ENCODE measurements at places on chromosomes 13 and 19.
A peak's percentile ranks its signal among the peaks of the same experiment; 100 is the strongest.

DNA sequence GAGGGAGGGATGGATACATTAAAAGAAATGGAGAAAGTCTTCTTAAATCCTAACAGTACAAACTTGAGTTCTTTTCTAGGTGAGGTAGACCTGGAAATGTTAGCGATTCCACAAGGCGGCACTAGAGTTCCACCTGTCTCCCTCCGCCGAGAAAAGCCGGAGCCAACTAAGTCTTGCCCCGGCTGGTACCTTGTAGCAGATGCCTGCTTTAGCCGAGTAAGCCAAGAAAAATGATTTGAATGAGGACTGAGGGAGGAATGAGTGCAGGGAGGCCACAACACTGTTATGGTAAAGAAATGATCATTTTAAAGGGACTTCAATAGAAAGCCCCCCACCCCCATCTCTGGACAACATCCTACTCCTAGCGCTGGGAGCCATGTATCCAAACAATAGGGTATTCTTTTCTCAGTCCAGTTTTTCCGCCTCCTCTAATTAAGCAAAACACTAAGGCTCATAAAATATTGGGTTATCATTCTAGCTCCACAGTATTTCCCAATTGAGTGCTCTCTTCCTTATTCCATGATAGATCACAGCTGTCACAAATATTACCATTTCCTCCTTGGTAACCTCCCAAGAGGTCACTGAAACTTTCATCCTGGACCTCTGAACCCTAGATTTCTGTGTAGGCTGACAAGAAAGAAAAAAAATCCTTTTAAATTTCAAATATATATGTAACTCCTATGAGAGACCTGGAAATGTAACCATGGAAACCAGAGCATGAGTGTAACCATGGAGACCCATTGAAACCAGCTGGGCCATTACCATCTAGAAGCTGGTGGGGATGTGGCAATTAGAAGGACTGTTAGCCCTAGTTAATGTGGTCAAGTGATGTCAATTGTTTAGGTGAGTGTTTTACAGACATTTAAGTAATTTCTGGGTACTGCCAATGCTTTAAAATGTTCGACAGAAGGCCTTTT, 58.3 kb downstream of the GPALPP1 start:
- DNase-seq, result peak; percentile 76

DNA sequence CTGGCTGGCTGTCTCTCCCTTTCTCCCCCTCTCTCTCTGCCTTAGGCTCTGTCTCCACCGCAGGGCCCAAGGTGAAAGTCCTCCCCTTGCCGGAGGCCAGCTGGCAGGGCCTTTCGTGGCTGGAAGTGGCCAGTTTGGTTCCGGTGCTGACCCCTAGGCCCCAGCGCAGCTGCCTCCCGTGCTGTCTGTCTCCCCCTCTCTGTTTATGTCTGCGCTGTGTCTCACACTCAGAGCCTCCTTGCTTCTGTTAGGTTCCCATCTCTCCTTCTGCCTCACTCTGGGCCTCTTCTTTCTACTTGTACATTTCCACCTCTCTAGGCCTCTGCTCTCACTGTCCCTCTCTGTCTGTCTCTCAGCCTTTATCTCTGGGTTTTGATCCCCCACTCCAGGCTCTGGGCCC, 13.1 kb downstream of the CCDC97 start:
- no peak for DNase-seq

- no peak for DNase-seq
Measured at GRCh38 chr13:99806671-99807070, 164.9 kb downstream of the ZIC5 start.

DNA sequence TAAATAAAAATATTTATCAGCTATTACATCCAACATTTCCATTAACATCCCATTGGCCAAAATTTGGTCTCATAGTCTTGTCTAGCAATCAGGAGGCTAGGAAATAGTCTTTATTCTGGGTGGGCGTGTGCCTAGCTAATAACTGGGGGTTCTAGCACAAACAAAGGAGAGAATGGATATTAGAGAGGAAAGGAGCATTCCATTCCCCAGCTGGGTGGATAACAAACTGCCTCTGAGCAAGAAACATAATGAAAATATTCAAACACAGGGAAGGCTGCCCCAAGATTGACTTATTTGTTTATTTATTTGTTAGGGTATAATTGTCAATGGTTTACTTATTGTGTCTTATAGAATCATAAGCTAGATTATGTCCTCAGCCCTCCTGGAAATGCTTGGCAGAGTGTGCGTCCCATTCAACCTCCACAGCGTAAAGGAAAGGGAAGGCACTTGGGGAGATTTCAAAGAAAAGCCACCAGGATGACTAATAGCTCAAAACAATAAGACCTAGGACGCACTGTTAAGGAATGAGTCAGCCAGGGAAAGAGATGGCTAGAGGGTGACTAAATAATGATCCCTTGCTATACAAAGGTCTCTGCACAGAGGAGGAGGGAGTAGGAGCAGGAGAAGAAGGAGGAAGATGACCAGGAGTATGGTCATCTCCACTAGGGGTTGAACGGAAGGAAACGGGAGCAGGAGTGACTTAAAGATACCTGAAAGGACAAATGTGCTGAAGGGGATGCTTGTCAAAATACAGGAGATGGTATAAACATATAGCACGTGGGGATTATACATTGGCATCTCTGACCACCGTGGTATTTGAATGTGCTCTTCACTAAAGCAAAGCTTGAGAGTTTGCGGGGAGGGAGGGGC, 23.5 kb upstream of the USP12 start:
- DNase-seq, result no peak

DNA sequence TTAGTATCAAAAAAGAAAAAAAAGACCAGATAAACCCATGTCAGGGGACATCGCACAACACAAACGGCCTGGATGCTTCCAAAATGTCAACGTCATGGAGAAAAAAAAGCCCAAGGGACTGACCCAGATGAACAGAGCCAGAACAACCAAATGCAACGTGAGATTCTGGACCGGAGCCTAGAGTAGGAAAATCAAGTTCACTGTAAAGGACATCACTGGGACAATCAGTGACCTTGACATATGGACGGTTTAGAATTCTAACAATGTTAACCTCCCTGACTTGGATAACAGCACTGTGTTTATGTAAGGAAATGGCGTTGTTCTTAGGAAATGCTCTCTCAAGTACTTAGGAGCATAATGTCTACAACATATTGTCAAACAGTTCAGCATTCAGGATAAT, 15.1 kb upstream of the EMP3 start:
- no peak for DNase-seq

- DNase-seq, result no peak
Measured at GRCh38 chr19:29514525-29515232, 11.1 kb upstream of the VSTM2B start.

DNA sequence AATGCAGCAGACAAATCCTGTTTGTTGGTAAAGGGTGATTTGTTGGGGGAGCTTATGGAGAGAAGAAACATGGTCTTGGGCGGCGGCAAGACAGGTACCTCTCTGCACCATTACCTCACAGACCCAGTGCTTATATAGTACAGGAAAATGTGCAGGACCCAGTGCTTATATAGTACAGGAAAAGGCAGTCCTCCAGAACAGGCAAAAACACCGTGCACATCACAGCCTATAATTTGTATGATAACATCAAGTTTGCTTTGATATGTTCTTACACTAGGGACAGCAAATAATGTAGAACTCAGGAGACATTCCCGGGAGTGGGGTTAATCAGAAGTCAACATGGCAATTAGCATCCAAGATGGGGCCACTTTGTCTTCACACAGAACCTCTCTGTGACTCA, 20.9 kb downstream of the VAV1 start:
- DNase-seq, result no peak

- DNase-seq, result no peak
Measured at GRCh38 chr13:46169758-46170157, 12.2 kb downstream of the LCP1 start.

GRCh38 chr19:33535226-33535625, 13.6 kb upstream of the PEPD start:
- no peak for DNase-seq

- no peak for DNase-seq
Measured at GRCh38 chr13:108760129-108760528, 130.7 kb downstream of the MYO16 start.

GRCh38 chr13:107203146-107203847, 635.4 kb upstream of the ARGLU1 start:
- no peak for DNase-seq

- DNase-seq, result no peak
Measured at GRCh38 chr19:38033658-38034491, 126.9 kb downstream of the SIPA1L3 start.

GRCh38 chr19:55602104-55603001, 2.3 kb downstream of the ZNF524 start:
- DNase-seq, result no peak

DNA sequence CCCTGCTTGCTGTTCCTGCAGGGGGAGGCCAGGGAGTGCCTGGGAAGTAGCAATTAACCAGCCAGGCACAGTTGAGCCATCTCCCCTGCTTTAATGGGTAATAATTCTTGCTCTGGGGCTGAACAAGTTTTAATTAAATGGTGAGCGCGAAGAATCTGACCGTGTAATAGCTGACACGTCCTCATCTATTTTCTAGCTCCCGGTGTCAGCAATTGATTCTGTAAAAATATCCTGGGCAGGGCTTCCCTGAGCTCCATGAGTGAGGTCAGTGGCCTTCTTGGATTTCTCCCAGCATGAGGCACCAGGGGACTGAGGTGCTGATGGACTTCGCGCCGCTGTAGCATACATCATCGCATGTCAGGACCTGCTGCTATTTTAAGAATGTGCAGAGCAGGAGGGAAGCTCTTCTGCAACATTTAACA, 26.9 kb downstream of the SIPA1L3 start:
- no peak for DNase-seq

DNA sequence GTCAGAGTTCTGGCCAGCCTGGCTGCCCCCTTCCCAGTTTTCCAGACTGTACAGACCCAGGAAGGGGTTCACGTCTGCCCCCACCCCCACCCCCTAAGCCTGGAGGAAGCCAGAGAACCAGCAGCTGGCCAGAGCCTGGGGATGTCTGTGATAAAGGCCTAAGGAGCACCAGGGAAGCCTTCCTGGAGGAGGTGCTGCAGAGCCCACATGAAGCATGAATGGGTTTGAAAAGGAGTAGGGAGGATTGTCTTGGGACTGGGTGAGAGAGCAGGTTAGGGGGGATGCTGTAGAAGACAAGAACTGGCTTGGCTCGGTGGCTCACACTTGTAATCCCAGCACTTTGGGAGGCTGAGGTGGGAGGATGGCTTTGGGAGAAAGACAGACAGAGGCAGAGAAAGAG, 5.8 kb downstream of the SHKBP1 start:
- no peak for DNase-seq

- no peak for DNase-seq
Measured at GRCh38 chr19:43636121-43636683, 3.4 kb downstream of the CADM4 start.

- no peak for DNase-seq
Measured at GRCh38 chr13:110319397-110319773, 12.3 kb downstream of the COL4A2 start.

DNA sequence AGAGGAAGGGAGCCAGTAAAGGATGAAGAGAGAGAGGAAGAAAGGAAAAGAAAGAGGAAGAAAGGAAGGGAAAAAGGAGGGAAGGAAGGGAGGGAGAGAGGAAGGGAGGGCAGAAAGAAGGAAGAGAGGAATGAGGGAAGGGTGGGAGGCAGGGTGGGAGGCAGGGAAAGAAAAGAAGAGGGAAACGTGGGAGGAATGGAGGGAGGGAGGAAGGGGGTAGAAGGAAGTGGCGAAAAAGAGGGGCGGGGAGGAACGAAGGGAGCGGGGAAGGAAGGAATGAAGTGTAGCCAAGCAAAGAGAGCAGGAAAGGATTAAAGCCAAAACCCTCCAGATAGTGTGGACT, 53.1 kb downstream of the SOX1 start:
- no peak for DNase-seq

- DNase-seq, result no peak
Measured at GRCh38 chr13:21066946-21067345, 5.6 kb upstream of the LATS2 start.

DNA sequence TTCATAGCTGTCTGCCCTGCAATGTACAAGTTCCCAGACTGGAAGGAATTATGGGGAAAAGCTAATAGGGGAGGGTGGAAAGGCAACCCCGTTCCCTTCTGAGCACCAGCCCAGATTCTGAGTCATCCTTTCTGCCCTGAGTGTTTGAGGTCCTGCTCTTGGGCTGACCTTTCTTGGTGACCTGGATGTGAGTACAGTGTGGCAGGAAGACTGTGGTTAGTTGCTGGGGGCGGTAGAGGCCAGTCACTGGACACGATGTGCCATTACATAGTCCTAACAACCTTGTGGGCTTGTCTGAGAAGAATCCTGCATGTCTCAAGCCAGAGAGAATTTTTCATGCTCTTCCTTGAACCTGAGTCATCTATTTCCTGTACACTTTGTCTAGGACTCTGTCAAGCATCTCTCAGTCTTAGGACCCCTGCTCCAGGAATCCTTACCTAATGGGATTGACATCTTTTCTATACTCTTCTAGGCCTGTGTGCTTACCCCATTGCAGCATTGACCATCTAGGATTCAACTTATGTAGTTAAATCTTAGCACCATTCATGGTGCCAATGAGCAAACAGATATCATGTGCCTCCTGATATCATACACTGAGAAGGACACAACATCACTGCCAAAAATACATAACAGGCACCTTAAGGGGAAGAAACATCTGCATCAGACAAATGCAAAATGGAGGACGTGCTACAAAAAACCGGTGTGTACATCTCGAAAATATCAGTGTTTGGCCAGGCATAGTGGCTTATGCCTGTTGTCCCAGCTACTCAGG, 8.1 kb upstream of the ANGPTL4 start:
- DNase-seq, result no peak

DNA sequence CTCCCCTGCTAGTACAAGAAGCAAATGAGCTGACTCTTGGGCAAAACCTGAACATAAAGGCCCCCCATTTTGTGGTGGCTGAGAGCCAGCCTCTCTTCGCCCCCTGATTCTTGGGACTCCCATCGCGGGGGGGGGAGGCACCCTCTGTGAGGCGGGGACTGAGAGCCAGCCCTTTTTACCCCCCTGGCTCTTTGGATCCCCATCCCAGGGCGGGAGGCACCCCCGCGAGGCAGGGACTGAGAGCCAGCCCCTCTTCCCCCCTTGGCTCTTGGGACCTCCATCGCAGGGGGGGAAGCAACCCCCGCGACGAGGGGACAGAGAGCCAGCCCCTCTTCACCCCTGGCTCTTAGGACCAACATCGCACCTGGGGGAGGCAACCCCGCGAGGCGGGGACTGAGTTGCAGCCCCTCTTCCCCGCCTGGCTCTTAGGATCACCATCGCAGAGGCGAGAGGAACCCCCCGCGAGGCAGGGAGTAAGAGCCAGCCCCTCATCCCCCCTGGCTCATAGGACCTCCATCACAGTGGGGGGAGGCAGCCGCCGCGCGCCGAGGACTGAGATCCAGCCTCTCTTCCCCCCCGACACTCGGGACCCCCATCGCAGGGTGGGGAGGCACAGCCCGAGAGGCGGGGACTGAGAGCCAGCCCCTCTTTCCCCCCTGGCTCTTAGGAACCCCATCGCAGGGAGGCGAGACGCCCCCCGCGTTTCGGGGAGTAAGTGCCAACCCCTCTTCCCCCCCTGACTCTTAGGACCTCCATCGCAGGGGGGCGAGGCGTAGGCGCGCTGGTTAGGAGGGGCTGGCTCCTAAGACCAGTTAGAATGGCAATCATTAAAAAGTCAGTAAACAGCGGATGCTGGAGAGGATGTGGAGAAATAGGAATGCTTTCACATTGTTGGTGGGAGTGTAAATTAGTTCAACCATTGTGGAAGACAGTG, 2428.4 kb upstream of the PCDH20 start:
- no peak for DNase-seq

All from thymus (tissue), 14 donors.